ENCODE measurements at places on chromosomes 3 and 15.

- no peak for DNase-seq
Measured at GRCh38 chr15:91291673-91292072, 191.6 kb downstream of the SV2B start.

DNA sequence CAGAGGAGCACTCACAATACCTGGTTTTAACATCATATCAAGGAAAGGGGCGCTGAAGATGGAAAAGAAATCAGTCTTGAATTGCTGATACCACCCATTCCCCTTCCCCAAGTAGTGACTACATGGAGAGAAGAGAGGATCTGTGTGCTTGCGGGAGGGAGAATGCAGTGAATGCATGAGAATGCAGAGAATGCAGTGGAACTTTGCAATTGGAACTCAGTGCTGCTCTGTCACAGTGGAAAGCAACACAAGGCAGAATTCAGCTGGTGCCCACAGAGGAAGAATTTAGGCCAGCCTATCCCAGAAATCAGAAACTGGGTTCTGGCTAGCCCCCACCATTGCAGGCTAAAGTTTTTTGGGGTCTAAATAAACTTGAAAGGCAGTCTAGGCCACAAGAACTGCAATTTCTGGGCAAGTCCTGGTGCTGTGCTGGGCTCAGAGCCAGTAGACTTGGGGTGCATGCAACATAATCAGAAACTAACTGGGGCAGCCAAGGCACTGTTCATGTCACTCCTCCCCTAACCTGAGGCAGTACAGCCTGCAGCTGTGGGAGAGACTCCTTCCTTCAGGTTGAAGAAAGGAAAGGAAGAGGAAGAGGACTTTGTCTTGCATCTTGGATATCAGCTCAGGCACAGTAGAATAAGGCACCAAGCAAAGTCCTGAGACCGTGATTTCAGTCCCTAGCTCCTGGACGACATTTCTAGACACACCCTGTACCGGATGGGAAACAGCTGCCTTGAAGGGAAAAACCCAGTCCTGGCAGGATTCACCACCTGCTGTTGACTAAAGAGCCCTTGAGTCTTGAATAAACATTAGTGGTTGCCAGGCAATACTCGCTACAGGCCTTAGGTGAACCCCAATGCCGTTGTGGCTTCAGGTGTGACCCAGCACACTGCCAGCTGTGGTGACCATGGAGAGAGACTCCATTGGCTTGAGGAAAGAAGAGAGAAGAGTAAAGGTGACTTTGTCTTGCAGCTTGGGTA lies 329.3 kb downstream of the TBL1XR1 start:
- no peak for DNase-seq

DNA sequence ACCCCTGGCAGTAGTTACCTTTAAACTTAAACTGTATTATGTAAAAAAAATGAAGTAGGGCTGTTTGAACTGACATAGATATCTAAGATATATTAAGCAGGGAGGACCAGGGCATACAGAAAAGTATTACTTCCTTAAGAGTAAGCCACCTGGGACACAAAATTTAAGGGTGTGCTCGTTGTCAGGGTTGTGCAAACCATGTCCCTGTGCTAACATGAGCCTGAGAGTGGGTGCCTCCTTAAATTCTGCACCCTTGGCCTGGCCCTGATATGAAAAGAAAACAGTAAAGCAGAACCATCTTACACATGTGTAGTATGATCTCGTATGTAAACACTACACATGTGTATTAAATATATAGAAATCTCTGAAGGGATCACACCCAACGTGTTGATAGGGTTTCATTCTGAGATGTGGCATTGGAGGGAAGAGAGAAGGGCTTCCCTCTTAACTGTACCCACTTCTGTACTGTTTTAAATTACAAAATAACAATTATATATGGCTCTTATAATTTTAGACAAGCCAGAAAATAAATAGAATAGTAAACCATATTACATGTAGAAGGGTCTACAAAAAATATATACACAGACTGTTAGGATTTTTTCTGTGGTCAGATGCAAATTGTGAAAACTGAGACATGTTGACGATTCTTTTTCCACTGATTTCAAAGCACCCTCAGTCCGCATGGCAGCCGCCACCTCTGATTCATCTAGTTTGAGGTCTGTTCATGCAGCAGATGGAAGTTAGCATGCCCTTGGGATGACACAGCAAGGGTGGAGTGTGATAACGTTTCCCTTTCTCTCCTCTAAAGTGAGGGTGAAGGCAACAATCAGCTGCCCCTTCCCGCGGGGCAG lies 400.8 kb upstream of the PROK2 start:
- DNase-seq = peak; percentile 37

DNA sequence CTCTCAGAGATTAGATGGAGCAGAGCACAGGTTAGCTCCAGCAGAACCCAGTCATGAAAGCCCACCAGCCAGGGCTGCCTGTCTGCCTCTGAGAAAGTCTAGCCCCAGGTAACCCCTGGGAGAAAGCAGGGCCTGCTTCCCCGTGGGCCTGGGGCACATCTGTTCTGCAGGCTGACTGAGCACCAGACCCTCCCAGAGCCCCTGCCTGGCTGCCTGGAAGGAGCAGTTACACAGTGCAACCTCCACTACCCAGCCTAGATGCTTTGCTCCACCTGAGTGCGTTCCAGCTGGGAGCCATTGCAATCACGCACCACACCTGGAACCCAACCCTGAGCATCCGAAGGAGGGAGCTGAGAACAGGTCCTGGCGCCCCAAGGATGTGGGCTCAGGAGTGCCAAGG lies 24.7 kb upstream of the OR5K4 start:
- no peak for DNase-seq

DNA sequence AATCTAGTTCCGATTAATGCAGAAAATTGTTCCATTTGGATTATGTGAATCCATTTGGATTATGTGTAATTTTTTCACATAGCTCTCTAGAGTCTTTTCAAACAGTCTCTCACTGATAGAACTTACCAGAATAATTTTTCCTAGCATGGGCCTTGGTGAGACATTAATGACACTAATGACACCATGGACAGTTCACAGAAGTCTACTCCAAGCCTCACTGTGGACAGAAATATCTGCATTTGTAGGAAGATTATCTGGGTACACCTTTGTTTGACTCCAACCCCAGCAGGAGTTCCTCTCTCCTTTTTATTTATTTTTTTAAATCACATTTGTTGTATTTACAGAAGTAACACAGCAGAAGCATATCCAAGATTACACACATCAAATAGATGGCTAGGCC lies 27.9 kb downstream of the AADACL2 start:
- DNase-seq = no peak

DNA sequence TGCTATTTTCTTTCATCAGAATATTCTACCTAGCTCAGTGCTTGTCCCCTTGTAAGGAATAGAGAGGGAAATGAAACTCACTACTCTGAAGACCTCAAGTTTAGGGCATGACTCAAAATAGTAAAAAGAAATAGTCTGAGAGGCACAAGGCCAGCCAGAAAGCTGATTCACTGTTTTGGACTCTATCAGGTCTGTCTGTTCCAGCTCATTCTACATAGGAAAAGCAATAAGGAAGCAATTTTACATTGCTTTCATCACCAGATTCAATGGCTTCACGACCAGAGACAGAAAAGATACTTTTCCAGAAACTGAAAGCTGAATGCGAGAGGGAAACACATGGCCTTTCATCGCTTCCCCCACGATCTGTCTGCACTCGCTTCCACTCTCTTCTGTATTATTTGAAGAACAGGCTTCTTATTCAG lies 276.0 kb downstream of the GBE1 start:
- no peak for DNase-seq

- no peak for DNase-seq
Measured at GRCh38 chr3:120344349-120344748, 4.8 kb downstream of the LRRC58 start.

GRCh38 chr3:188687389-188687788 lies 484.4 kb upstream of the TPRG1 start:
- no peak for DNase-seq

DNA sequence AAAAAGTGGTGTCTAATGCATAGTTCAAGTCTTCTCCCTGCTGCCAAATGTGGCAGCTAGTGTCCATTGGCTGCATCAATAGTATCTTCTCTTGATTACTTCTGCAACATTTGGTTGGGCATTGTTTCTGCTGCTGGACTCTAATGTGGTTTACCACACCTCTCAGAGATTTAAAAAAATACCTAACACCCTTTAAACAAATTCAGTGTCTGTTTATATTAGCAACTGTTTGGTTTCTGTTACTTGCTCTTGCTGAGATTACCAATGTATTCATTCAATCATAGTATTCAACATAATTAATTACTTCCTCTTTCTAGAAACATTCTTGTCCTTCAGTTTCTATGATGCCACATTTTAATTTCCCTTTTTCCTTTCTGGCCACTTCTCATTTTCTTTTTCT lies 20.3 kb upstream of the NECTIN3 start:
- no peak for DNase-seq

DNA sequence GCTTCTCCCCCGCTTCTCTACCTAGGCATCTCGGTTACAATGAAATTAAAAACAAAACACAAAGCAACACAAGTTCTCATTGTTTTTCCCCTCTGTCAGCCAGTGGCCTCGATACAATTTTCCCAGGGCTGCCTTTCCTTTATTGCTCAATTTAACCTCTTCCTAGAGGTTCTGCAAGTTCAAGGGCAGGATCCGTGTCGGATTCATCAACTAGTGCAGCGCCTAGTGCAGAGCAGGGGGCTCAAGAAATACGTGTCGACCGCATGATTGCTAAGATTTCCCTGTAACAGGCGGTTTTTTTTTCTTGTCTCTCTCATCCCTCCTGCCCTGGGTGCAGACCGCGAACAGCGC lies 1.4 kb upstream of the BHLHE40 start:
- DNase-seq = no peak

GRCh38 chr15:88108477-88108876 lies 148.1 kb downstream of the NTRK3 start:
- DNase-seq = no peak

DNA sequence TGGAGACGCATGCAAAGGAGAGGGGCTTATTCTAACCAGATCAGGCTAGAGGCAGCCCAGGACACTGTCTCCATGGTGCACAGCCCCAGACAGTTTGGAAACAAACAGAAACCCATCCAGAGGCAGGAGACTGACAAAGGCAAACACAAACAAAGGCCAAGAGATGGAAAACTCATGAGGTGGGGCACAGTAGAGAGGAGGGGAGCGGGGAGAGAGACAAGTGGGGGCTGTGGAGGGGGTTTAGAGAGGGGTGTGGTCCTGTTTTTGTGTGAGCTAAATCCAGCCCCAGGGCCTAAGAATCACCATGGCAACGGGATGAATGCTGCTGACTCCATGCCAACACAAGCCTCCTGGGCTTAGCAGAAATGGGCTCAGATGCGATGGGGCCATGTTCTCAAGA lies 32.3 kb downstream of the PARP16 start:
- no peak for DNase-seq

DNA sequence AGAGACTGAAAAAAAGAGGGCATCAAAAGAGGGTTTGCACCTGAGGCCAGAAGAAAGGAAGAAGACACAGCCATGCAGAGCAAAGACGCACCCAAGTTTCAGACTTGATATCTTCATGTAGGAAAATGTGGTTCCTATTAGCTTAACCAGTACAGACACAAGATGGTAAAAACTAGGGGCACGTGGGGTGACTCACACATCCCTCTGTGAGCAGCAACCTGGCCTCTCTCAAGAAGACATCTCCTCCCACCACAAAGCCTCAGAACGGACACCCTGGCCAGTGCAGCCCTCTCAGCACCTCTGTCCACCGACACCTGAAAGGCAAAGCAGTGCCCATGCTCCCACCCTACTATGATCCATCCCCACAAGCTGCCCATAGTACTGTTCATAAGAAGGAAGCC lies 33.3 kb downstream of the GLB1 start:
- DNase-seq = peak; percentile 58

DNA sequence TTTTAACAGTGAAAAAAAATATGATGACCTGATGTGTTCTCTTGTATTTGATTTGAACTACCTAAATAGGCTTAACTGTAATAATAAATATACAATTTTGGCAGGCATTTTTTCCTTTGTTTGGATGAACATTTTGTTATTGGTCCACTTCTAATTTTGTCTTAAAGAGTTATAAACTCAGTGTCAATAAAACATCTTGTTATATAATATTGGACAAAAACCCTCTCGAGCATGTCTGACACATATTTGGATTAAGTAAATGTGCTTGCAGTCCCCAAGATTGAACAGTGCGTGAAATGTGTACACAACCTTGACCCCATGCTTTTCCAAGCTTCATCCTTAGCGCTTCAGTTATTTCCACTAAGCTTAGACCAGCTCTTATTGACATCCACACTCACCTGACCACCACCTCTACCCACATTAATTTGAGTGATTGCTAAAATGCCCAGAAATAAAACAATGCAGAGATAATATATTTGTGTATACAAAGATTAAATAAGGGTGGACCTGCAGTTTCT lies 131.7 kb upstream of the ZBED2 start:
- DNase-seq = no peak

- DNase-seq = no peak
Measured at GRCh38 chr3:38016410-38016809, 13.0 kb downstream of the PLCD1 start.
